ENCODE measurements at places on chromosomes 16 and 17.

- no peak for DNase-seq
Measured at GRCh38 chr16:63938661-63939060, 1183.2 kb downstream of the CDH11 start.

- no peak for DNase-seq
Measured at GRCh38 chr17:15453246-15453645, 14.2 kb downstream of the CDRT4 start.

DNA sequence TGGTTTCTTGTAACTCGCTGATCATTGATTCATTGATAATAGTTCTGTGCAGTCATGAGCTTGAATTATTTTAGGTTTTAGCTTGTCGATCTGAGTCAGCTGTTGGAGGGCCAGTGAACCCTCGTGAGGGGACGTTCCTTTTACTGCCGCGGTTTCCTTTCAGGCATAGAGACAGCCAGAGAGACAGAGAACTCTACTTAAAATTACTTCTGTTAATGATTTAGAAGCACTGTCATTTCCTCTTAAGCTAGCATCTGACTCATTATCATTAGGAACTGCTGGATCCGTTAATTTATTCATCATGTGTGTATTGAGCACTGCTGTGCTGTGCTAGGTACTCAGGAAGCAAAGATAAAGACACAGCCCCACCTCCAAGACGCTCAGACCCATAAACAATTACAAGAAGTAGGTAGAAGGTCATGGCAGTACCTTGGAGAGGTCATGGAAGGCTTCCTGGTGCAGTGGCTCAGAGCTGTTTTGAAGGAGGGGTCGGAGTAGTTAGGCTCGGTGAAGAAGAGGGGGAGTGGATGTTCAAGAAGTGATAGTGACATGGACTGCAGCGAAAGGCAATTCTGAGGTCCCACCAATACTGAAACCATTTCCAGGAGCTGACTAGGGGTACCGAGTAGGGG, 3.3 kb downstream of the PGS1 start:
- peak; percentile 43 for DNase-seq

DNA sequence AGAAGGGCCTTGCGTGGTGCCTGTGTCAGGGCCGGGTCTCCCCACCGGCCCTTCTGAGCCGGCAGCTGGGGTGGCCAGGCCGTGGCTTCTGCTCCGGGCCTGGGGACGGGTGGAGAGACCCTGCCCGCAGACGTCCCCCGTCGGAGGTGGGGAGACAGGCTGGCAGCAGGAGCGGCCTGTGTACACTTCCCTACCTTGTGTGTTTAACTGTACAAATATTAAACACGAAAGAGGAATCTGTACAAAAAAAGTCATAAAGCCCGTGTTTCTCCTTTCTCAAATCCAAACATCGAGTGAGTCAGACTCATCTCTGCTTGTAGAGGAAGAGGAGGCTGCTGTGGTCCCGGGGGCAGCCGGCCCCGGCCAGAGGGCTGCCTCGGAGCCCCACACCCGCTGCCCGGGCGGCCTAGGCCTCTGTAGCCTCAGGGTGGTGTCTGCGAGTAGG, 2.0 kb downstream of the CACNA1H start:
- DNase-seq = no peak

GRCh38 chr16:54605536-54606066, 319.0 kb upstream of the IRX3 start:
- no peak for DNase-seq

DNA sequence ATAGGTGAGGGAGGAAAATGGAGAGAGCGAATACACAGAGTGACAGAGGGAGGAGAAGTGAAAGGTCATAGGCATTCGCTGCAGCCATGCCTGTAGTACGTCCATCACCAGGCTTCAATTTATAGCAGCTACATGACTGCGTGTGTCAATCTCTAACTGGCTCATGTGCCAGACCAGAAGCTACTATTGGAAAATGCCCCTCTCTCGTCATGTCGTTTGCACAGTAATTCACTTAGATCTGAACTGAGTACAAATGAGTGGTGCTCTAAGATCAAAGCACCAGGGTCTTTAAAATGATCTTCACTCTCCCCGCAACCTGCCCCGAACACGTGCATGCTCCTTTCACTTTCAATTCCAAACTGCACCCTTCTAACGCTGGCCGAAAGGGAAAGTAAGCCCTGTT, 51.3 kb downstream of the ADCY9 start:
- peak; percentile 12 for DNase-seq

DNA sequence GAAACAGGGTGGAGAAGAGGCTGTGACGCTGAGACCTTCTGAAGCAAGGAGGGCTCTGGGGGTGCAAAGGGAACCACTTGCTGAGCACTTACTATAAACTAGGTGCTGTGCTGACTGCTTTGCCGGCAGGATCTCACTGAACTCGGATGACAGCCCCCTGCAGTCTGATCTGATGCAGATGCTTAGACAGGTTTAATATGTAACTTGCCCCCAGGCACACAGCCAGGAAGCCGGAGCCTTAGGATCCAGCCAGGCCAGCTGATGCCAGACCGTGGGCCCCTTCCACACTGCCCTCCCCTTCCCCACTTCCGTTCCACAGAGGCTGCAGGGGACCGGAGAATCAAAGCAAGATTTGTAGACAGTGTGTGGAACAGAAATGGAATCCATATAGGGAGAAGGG, 23.1 kb downstream of the SPACA3 start:
- no peak for DNase-seq

DNA sequence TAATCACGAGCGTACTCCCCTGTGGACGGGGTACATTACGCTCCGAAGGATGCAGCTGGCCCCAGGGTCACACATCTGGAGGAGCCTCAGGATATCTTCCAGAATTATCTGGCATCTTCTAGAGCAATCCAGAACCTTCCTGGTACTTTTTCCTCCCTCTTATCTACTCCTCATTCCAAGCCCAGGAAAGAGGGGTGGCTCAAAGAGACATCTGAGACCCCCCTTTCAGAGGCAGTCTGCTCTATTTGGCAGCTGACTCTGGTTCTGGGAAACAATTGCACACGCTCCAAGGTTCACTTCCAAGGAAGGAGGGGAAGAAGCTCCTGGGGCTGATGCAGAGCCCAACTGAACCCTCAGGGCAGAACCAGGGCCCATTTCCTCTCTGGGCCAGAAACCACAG, 14.9 kb downstream of the RBFOX3 start:
- no peak for DNase-seq

GRCh38 chr17:78118801-78119241, 9.7 kb downstream of the TMC6 start:
- DNase-seq = no peak

Measured in stimulated activated CD4-positive, alpha-beta T cell treated with anti-CD3 and anti-CD28 coated beads, Interleukin-4, amount 100 ng/mL, for 4 hours (primary cell).